ENCODE measurements at places on chromosomes 3 and 15. TPM values are rescaled to one million over a fixed set of nuclear protein-coding genes. Genes with fewer than 3 reads are reported as not detected.

GRCh38 chr15:61374848-61375247, 145.7 kb upstream of the RORA start:
- DNase-seq, result no peak

DNA sequence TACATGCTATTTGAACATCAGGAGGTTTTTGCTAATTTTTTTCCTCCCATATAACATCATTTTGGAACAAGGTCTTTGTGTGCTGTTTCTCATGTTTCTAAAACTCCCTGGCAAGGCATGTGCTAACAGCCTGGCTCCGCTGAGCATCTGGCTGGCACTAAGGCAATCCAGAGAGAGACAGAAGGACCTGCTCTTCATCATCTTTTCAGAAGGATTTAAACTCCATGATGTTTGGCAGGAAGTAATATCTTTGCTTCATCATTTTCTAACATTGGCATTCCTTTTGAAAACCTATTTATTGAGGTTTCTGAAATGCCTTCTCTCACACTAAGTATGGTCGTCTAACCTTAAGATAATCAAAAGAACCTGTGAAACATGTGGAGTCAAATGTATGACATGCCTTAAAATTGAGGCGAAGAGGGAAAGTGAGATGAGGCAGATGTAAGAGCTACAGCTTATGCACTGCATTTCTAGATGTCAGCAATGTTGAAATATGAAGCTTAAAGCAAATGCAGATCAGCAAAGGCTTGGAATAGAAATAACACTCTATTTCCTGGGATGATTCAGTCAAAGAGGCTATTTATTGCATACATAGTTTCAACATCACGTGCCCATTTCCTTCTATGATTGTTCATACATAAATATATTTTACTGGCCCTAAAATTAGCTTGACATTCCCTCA, 592.0 kb downstream of the ZNF385D start:
- no peak for DNase-seq

GRCh38 chr3:173397161-173398110, at the start of gene NLGN1:
TSS of gene NLGN1 (plus strand) at chr3:173397744.
- peak; percentile 76 for DNase-seq

DNA sequence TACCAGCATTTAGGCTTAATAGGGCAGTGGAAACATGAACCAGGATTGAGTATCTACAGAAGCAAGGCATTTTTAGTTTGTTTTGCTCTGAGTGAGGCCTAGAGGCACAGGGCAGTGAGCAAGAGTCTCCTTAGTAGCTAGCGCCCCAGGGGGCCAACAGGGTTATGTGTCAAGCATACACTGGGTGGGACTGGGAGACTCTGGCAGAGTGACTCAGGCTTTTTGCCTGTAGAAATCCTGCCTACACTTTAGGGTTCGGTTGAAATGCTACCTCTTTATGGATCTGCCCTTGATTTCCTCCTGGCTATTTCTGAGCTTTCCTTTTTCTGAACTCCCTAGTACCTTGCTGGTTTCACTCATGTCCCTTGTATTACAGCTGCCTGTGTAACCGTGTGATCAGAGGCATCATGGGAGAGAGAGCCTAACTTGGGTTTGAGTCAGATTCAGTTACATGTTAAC, 72.2 kb downstream of the TOP2B start:
- DNase-seq, result peak; percentile 81

GRCh38 chr3:61606196-61606595, 44.8 kb downstream of the PTPRG start:
- no peak for DNase-seq

GRCh38 chr15:88606070-88606794, 14.9 kb upstream of the AEN start:
- DNase-seq, result no peak

- DNase-seq, result no peak
Observed at GRCh38 chr3:145904138-145904537, 256.8 kb downstream of the PLOD2 start.

DNA sequence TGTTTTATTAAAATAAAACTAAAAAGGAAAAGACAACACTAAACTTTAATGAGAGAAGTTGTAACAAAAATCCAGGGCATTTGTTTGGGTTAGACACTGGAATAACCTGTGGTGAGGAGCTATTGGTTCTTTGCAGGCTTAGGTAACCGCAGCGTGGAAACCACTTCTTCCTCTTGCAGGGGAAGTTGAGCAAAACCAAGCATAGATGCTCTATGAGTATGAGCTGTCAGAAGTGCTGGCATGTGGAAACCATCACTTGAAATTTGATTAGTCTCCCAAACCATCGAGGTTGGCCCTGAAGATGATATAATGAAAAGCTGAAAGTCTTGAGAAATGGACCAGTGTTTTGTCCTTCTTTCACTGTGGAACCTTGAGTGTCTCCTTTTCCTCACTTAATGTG, 127.1 kb upstream of the RBMS3 start:
- no peak for DNase-seq

GRCh38 chr3:110343376-110343775, 728.2 kb upstream of the NECTIN3 start:
- DNase-seq, result no peak

DNA sequence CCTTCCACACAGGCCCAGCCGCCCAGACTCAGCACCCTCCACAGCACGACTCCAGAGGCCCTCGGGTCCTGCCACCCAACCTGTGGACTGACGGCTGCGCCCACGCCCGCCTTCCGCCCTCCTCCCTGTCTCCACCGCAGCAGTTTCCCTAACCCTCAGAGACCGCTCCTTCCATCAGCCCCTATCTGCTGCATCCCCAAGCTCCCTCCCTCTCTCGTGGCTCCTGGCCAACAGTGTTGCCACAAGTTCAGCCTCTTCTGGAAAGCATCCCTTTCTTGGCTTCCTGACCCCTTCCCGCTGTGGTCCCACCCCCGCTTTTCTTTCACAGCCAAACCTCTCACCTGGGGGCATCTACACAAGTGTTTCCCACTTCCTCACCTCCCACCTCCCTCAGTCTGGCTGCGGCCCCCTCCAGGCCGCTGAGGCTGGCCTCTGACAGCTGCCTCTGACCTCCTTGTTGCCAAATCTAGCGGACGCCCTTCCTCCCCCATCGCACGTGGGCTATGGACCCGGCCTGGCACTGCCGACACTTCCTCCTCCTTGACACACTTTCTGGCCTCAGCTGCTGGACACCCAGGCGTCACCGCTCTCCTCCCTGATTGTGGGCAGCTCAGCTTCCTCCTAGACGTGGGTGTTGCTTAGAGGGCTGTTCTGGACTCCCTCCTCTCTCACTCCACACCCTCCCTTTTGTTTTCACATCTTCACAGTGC, 168.8 kb upstream of the TLE3 start:
- no peak for DNase-seq

DNA sequence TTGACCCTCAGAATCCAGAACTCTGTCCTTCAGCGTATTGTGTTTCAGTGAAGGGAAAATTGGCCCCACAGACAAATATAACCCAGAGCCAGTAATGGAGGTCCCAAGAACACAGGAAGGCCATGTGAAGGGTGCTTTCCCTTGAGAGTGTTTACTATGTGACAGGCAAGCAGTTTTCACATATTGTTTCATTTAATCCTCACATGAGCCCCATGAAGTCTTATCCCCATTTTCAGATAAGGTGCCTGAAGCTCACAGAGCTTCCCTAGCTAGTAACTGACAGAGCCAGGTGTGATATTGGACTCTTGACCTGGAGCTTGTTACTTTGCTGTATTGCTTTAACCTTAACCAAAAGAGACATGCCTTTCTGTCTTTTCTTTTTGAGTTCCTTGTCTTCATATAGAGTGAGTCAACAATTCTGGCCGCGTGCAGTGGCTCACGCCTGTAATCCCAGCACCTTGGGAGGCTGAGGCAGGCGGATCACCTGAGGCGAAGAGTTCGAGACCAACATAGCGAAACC, 9.4 kb upstream of the DVL3 start:
- DNase-seq, result no peak

- no peak for DNase-seq
Observed at GRCh38 chr3:149552700-149553099, 78.2 kb downstream of the TM4SF4 start.

DNA sequence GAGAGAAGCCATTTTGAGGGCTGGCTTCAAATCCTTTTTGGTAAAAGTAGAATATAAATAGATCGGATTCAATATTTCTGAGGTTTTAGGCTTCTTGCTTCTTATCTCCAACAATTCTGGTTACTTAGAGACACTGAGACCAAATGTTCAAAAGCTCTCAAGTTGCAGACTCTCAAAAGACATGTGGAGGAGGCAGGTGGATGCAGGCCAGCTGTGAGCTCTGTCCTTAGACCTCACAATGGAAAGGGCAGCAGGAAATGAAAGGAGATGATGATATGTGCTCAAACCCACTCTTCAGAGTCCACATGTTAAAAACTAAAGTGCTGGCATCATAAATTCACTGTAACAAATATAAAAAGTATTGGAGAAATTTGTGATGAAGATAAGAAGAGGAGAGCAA, 424.9 kb upstream of the ALCAM start:
- peak; percentile 59 for DNase-seq

GRCh38 chr3:170766253-170766652, 103.7 kb downstream of the RPL22L1 start:
- no peak for DNase-seq

- DNase-seq, result no peak
Observed at GRCh38 chr3:186457236-186457635, 86.9 kb downstream of the CRYGS start.

- no peak for DNase-seq
Observed at GRCh38 chr15:47158573-47158972, 558.7 kb upstream of the SEMA6D start.

DNA sequence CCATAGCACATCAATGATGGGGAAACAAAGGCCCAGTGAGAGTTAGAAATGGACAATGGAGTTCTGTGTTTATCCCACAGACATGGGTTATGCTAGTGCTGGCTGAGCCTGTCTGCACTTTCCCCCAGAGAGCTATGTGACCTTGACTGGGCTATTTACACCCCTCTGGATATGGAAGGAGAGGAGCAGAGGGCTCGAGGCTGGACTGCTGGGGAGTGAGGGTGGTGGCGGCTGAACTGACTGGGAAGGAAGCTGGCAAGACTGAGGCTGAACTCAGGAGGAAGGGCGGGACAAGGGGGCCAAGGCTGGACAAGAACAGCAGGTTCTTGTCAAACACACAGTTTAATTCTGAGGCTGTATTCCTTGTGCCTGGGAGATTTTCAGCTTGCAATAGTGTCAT, 10.8 kb upstream of the INSYN1 start:
- DNase-seq, result no peak

- no peak for DNase-seq
Observed at GRCh38 chr3:22372292-22373062, 621.5 kb upstream of the ZNF385D start.

- peak; percentile 17 for DNase-seq
Observed at GRCh38 chr3:98136631-98137030, 6.1 kb downstream of the OR5H1 start.

- no peak for DNase-seq
Observed at GRCh38 chr15:87816811-87817210, 439.7 kb downstream of the NTRK3 start.

- DNase-seq, result no peak
Observed at GRCh38 chr3:5198986-5199731, 11.7 kb downstream of the EDEM1 start.

DNA sequence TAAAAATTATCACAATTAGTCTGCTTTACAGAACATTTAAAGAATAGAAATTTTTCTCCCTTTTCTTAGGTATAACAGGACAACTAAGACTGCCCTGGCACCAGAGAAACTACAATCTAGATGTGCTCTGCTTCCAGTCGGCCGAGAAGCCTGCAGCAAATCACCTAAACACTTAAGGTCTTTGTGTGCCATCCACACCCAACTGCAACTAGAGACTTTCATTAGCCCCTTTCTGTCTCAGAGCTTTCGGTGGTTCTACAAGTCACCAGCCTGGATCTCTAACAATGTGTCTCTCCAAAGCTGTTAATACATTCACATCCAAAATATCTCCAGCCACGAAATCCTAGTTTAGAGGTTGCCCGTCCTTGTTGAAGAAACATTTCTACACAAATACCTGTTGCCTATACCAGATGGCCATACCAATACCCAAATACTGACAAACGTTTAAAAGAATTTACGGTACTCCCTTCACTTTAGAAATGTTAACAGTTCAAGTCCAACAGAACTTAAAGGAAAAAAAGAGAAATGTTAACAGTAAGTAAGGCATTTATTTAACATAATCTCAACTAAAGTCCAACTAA, 6.7 kb downstream of the PRC1 start:
- DNase-seq, result no peak

- DNase-seq, result no peak
Observed at GRCh38 chr15:28109626-28110455, 10.7 kb upstream of the OCA2 start.

- peak; percentile 23 for DNase-seq
Observed at GRCh38 chr15:88166082-88166993, 90.2 kb downstream of the NTRK3 start.

DNA sequence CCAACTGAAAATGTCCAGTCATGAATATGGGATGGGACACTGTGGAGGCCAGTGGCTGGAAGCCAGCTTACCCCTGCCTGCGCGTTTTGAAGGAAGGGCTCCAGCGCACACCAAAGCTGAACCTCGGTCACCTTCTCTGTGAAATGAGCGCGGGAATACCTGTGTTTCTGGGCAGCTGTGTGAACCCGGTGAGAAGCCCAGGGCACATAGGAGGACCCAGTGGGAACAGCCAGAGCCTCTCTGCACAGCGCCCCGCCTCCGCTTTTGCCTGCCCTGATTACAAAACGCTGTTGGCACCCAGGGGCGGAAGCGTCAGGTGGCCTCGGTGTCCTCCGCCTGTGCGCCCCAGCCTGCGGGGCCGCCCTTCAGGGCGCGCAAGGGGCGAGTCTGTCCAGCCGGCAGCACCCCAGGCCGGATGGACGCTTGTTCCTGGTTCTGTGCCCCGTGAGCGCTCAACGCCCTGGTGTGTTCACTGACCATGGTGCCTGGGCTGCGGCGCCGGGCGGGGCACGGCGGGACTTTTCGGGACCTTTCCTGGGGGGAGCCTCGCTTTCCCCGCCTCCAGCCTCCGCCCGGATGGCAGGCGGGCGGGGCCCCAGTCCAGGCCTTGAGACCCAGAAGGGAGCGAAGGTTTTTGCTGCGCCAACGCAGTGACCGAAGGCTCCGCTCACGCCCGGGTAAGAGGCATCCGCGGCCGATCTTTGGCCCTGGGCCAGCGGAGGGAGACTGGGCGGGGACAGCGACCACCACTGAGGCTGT, at the start of gene SQOR:
TSS of gene SQOR (plus strand) at position 598 of the 759 bp plus-strand sequence. CDS start 23,895 bp downstream, outside the sequence.
- DNase-seq, result peak; percentile 94

GRCh38 chr3:184604615-184605290, 43.2 kb downstream of the EPHB3 start:
- no peak for DNase-seq

- DNase-seq, result no peak
Observed at GRCh38 chr15:57227899-57228298, 148.4 kb upstream of the CGNL1 start.

- DNase-seq, result no peak
Observed at GRCh38 chr15:91465696-91466095, 365.6 kb downstream of the SV2B start.

BCL2A1 gene
- total RNA-seq, result 4.7 TPM

STRA6 gene
- not detected for total RNA-seq

ANKRD63 gene
- not detected for total RNA-seq

IL16 gene
- 11.5 TPM for total RNA-seq

PLSCR5 gene
- not detected for total RNA-seq

VPS39 gene
- 75.0 TPM for total RNA-seq

ST8SIA2 gene
- total RNA-seq, result not detected

TLR9 gene
- not detected for total RNA-seq

All from thyroid gland (tissue), 4 donors.